LoVo (cell line): ENCODE measurements at places on chromosomes 7 and 10.
A peak's percentile ranks its signal among the peaks of the same experiment; 100 is the strongest.

GRCh38 chr7:14487701-14488395 is 414.7 kb downstream of the DGKB start:
- no peak for DNase-seq

- no peak for DNase-seq
Observed at GRCh38 chr7:101857358-101857811, 40.0 kb downstream of the CUX1 start.

GRCh38 chr10:71985542-71986250 is 21.5 kb downstream of the CHST3 start:
- DNase-seq = no peak

- DNase-seq = no peak
Observed at GRCh38 chr7:107982918-107983389, 20.0 kb downstream of the LAMB1 start.

DNA sequence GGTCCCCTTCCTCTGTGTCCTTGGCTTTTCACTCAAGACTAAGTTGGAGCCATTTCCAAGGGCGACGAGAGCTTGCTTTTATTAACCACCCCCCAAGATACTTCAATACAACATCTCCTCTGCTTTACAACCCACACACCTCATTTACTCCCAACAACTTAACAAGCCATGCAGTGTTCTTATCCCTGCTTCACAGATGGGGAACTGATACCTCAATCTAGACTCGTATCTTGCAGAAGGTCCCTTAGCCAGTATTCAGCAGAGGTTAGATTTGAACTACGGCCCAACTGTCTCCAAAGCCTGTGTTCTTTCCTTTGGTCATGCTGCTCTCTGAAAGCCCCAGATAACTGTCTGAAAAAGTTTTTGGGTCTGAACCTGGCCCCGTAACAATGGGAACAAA is 444.8 kb downstream of the GRID1 start:
- DNase-seq = no peak

DNA sequence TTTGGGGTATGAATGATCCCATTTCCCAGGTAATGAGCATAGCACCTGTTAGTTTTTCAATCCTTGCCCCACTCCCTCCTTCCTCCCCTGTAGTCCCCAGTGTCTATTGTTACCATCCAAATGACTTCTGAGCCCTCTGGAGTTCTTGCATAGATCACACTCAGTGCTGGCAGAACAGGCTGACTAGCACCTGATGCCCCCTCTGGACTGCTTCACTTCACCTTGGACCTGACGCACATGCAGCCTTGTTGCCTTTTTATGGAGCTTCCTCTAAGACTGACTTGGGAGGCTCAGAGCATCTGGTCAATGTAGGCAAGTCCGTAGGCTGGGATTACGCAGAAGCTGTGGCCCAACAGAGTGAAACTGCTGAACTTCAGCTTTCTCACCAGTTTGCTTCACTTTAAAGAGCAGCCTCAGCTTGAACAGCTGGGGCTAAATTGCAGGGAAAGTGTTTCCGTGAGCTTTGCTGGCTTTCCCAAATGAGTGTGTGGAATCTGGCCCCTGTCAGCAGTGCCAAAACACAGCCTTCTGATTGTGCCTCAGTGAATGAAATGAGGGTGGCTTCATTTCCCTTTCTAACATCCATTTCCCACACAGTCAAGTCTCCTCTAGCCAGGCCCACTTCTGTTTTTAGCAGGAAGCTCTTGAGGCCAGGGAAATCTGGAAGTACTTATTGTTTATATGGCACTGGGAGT is 48.5 kb downstream of the NXPH1 start:
- no peak for DNase-seq

- DNase-seq = no peak
Observed at GRCh38 chr10:51260376-51260775, 186.1 kb downstream of the PRKG1 start.

DNA sequence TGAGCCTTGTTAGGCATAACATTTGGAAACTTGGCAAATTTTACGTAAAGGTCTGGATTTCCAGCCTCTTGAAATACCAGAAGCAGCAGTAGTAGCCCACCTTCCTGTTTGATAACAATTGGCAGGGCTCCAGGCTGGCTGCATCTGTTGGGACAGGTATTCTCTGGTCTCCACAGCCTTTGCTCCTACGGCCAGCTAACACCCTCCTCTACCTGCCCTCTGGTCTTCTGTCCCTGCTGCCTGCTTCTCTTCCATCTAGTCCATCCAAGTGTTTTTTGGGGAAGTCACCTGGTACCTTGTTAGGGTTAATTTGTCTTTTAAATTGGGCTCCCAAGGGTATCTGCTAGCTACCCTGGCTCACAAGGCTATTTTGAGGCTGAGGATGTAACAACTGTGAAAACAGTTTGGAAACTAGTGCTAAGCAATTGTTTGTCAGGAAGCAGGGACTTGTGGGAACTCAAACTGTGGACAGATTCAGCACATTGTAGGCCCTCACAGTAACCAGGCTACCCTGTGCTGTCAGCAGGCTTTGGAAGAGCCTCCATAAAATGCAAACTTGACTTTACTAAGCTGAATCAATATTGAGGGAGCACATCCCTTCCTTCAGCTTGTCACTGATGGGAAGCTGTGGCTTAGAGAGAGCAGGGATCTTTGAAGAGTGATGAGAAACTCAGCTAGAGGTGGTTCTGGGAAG is 8.5 kb downstream of the RPS24 start:
- DNase-seq = no peak

GRCh38 chr7:93750986-93751385 is 139.6 kb downstream of the TFPI2 start:
- no peak for DNase-seq

- DNase-seq = no peak
Observed at GRCh38 chr10:73756183-73756582, 12.0 kb downstream of the SEC24C start.

DNA sequence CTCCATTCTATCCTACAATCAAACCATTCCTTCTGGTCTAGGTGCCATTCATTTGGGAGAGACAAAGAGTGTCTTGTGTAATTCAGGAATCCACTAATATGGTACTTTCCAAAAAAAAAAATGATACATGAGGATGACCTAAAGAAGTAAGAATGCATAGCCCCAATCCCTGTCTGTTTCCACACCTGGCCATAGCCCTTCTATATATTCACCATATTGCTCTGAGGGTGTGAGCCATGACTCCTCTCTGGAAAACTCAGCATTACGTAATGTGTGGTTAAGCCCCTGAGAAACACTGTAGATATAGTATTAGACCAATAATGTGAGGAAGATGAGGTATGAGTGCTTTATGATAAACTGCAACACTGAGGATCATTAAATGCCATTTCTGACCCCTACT is 592.7 kb downstream of the INHBA start:
- no peak for DNase-seq

DNA sequence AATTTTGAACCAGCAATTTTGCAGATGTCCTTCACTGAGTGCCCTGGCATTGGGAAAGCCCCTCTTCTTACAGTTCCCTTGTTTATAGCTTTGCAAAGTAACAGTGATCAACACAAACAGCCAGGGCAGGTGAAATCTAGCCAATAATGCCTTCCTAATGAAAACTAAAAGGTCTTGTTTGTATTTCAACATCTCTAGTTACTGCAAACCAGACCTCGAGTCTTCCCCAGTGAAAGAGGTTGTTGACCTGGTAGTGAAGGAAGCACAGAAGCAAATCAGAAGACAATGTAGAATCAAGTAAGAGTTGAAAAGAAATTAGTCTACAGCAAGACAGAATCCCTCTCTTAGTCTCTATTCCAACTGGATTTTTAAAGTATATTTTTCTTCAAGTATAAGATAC is 231.2 kb downstream of the SNX13 start:
- no peak for DNase-seq

GRCh38 chr7:68729371-68729770 is 868.9 kb upstream of the AUTS2 start:
- DNase-seq = no peak

DNA sequence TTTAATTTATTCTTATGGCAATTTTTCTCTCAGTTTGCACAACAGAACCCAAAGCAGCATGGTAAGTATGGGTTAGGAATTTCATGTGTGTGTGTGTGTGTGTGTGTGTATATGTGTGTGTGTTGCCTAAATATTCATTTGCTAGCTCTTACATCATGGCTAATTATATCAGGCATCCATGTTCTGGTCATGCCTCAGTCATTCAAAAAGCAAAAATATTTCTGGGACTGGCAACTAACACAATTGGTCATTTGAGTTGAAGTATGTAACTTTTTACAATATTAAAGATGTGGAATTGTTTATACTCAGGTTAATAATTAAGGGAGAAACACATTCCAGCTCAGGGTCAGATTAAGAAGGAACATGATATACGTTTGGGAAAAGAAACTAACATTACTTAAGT is 67.6 kb upstream of the PHYHIPL start:
- DNase-seq = no peak

DNA sequence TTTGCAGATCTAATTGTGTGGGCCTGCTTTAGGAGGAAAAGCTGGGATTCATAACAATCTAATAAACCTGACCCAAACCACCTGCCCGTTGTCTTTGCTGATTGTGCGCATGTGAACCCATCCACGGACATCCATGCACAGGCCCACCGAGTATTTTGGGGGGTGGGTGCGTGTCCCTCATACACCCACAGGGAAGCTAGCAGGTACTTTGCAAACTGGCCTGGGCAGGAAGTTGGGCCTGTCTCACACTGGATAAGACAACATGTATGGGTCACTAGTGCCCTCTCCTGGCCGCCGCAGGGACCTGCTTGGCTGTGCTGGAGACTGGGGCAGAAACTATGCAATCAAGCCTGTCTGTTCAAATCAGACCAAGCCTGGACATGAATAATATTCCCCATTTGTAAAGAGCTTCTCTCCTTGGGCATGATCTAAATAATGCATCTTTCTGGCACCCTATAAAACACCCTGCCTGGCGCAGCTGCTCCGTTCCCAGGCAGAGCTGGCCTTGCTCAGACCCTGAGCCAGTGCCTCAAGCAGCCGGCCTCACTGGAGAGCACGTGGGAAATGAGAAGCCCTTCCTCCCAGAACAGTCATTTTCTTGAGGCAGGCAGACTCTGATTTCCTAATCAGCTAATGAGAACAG is 15.8 kb downstream of the ECHDC3 start:
- peak; percentile 76 for DNase-seq

DNA sequence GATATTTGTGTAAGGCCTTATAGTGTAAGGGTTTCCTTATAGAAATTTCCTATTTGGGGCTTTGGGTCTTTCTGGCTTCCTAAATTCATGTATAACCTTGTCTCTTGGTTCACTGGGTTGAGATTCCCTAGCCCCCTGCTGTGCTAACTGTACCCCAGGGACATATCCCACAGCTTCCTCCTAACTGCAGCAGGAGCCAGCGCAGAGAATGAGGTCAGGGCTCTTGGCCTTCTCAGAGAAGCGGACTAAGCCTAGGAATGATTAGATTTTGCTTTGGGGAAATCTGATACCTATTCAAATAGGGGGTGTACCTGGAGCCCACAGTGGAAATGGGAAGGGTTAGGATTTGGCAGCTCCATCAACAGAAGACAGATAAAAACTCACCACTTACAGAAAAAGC is 138.1 kb upstream of the EFCAB10 start:
- no peak for DNase-seq

GRCh38 chr7:106504207-106504606 is 156.8 kb downstream of the CCDC71L start:
- no peak for DNase-seq

- no peak for DNase-seq
Observed at GRCh38 chr7:94414980-94415379, 20.3 kb downstream of the COL1A2 start.

GRCh38 chr7:112635742-112636141 is 154.5 kb downstream of the TMEM168 start:
- DNase-seq = no peak

GRCh38 chr10:128526791-128527375 is 400.7 kb upstream of the MKI67 start:
- DNase-seq = no peak

DNA sequence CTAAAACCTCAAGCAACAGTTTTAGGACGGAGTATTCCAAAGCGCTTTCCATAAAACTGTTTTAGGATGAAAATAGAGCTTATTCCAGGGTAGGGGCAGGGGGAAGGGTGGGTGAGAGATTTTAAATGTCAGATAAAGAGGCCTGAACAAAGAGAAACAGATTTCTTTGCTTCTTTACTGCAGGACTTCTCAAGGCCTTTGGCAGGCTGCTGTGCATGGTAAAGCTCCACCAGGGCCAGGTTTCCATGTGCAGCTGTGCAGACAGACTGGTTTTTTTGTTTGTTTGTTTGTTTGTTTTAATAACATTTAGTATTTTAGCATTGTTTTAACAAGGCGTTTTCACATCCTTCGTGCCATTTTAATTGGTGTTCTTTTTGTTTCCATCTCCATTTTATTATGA is 26.3 kb downstream of the HECW1 start:
- no peak for DNase-seq

DNA sequence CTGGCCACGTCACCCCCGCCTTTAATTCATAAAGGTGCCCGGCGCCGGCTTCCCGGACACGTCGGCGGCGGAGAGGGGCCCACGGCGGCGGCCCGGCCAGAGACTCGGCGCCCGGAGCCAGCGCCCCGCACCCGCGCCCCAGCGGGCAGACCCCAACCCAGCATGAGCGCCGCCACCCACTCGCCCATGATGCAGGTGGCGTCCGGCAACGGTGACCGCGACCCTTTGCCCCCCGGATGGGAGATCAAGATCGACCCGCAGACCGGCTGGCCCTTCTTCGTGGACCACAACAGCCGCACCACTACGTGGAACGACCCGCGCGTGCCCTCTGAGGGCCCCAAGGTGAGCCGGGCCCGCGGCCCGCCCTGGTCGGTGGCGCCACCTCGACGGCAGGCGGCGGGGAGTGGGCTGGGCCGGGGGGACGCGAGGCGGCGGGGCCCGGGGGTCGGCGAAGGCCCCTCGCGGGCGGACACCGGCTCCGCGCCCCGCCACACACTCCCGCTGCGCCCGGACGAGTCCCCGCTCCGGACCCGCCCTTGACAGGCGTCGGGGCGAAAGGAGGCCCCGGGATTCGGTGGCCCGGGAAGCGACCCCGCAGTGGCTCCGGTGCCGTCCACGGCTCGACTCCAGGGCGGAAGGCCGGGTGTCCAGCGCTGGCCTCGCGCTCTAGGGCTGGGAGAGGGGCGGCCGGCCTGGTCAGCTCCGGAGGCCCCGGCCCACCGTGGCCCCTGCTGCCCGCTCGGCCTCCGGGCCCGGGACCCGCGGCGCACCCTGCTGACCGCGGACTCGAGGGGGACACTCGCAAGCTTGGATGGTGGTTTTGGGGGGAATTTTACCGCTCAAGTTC is 557 bp downstream of the BAG3 start:
- DNase-seq = no peak

- no peak for DNase-seq
Observed at GRCh38 chr7:81402227-81402626, 367.6 kb downstream of the HGF start.

- DNase-seq = no peak
Observed at GRCh38 chr10:54866666-54867065, 65.6 kb upstream of the PCDH15 start.
